GM19239 (cell line): ENCODE measurements at places on chromosomes 2 and 18.

- DNase-seq = no peak
These were observed 20.4 kb upstream of the ERCC3 start for GRCh38 chr2:127314193-127314988.

DNA sequence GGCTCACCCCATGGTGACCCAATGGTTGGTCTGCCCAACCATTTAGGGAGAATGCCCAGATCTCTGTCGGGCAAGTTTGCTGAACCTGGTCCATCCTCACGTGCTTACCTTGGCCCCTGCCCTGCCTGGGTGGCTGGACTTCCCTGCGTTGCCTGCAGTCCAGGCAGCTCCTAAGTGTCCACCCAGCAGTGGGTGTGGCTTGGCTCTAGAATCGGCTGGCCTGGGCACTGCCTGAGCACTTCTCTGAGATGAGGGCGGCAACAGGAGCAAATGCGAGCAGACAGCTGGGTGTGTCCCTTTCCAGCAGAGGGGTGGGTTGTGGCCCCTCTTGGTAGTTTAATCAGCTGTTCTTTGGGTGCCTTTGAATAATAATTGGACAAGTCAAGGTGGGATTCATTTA lies 11.3 kb downstream of the PCARE start:
- DNase-seq = no peak

DNA sequence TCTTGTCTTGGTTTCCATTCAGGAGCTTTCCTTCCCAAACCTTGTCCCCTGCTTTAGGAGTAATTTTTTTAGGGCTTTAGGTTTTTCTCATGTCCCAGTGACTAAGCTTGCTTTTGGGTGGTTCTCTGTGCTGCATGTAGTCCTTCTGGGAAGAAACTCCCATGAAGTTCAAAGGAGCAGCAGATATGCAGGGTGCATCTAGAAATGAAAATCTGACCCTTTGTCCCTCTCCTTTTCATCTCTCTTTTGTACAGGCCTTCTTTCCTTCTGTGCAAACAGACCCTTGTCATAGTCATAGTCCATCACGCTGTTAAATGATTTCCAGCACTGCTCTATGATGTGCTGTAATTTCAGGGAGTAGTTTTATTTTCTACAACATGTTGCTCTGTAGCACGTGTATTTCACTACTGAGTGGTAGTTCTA lies 20.4 kb downstream of the FMNL2 start:
- no peak for DNase-seq

GRCh38 chr2:215615803-215616174 lies 179.9 kb upstream of the FN1 start:
- DNase-seq = no peak

DNA sequence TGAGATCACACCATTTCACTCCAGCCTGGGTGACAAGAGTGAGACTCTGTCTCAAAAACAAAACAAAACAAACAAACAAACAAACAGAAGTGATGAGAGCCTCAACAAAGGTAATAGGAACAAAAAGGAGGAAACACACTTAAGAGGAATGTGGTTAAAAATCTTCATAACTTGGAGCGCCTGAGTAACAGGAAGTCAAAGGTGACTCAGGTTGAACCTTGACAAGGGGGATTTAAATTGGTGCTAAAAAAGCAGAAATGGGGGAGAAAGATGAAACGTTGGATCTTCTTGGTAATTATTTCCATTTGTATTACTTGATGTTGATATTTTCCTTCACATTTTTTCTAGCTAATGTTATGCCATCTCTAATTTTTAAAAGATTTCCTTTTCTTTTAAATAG lies 318.5 kb upstream of the TCF4 start:
- no peak for DNase-seq

DNA sequence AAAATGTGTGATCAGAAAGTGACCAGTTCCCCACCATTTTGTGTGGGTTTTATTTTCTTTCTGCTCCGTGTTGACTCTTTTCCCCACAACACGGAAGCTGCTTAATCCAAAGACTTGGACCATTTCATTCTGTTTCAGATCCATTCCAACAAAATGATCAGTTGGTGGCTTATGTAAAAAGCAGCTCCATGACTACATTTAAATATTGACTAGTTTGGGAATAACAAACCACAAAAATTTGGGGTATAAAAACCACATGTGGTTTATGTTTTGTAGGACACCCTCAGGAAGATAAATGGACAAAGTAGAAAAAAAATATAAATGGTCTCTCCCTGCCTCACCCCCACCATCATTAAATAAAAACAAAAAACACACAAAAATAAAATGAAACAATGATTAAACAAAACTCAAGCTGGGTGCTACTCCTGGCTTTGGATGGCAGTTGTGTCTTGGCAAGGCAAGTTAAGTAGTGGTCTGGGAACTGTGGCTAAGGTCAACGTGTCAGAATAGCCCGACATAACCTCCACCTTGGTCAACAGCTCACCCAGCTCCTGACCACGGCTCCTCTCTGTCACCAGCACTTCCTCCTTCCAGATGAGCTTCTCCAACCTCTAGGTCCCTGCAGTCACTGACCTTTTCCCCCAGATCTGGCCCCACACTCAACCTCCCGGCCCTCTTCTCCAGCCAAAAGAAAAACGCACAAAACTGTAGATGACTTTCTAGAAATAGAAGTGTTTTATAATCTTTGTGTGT lies 12.8 kb upstream of the WIPF1 start:
- DNase-seq = no peak

- DNase-seq = no peak
These were observed 511.4 kb downstream of the KCNJ3 start for GRCh38 chr2:155209696-155210450.

DNA sequence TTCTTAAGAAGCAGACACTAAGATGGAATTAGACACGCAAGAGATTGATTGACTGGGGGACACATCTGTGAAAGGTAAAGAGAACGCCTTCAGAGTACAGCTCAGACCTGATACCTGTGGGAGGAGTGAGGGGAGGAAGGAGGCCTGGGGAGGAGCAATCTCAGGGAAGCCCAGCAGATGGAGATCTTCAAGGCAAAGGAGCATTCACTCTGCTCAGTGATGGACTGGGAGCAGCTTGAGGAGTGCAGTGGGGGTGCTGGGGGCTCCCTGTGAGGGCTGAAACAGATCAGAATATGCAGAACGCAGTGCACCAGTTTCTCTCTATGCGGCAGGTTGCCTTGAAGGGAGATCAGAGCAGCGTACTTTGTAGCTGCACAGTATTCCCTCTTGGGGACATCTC lies 103.7 kb upstream of the ATP8B1 start:
- DNase-seq = no peak

- DNase-seq = no peak
These were observed 8.0 kb downstream of the COPS9 start for GRCh38 chr2:240127911-240128607.

GRCh38 chr2:61949714-61950560 lies 44.5 kb downstream of the COMMD1 start:
- DNase-seq = no peak

GRCh38 chr2:172079838-172080640 lies 5.3 kb upstream of the DLX1 start:
- DNase-seq = no peak
